ENCODE measurements at places on chromosomes 6 and 20.
A peak's percentile ranks its signal among the peaks of the same experiment; 100 is the strongest.

DNA sequence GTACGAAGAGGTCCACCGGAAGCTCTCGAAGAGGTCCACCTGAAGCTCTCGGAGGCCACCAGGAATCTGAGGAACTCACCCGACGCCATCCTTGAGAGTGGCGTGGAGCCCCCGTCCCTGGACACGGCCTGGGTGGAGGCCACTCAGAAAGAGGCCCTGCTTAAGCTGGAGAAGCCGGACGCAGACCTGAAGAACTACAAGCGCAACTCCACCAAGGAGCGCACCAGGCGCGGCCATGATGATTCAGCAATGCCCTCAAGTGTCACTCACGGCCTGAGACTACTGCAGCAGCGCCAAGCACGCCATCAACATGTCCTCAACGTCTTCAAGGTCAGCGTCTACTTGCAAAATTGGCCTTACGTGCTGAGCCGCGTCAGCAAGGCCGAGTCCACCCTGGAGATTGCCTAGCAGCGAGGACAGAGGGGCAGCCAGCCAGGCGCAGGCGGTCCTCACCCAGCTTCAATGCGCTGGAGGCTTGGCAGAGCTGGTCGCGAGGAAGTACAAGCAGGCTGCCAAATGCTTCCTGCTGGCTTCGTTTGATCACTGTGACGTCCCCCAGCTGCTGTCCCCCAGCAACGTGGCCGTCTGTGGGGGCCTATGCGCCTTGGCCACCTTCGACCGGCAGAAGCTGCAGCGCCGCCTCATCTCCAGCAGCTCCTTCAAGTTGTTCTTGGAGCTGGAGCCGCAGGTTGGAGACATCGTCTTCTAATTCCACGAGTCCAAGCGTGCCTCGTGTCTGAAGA is 7.7 kb upstream of the GJA10 start:
- no peak for DNase-seq

GRCh38 chr20:38499366-38499765 is 26.7 kb downstream of the RALGAPB start:
- peak; percentile 13 for DNase-seq

DNA sequence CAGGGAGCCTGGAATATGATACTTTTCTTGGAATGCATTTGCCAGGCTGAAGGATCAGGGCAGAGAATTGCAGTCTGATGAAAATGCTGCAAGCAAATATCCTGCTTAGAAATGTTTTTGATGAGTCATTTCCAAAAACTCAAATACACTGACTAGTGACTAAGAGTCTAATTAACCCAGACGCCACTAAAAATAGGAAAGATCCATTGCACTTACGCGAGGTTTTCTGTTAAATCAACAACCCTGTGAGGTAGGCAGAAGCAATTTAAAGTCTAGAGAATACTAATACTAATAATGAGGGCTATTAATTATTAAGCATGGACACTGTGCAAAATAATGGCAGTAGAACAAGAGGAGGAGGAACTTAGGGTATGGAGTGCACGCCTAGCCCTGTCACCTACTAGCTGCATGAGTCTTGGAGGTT is 130.1 kb upstream of the DOK5 start:
- DNase-seq, result peak; percentile 60

GRCh38 chr6:154792761-154793160 is 59.5 kb downstream of the SCAF8 start:
- peak; percentile 83 for DNase-seq

DNA sequence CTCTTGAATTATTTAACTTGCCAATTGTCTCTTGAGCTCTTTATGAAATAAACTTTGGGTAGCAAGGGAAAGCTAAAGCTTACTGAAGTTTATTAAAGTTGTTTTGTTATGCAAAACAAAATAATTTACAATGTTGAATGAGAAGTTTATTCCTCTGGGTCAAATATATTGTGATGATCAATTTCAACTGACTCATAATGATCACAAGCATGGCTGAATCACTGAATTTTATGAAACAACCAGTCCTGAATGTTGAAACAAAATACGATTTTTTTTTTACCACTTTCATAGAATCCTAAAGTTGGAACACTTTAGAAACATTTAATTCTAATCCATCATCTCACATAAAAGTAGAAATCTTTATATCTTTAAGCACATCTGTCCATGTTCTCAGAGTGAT is 110.3 kb downstream of the RWDD2A start:
- no peak for DNase-seq

DNA sequence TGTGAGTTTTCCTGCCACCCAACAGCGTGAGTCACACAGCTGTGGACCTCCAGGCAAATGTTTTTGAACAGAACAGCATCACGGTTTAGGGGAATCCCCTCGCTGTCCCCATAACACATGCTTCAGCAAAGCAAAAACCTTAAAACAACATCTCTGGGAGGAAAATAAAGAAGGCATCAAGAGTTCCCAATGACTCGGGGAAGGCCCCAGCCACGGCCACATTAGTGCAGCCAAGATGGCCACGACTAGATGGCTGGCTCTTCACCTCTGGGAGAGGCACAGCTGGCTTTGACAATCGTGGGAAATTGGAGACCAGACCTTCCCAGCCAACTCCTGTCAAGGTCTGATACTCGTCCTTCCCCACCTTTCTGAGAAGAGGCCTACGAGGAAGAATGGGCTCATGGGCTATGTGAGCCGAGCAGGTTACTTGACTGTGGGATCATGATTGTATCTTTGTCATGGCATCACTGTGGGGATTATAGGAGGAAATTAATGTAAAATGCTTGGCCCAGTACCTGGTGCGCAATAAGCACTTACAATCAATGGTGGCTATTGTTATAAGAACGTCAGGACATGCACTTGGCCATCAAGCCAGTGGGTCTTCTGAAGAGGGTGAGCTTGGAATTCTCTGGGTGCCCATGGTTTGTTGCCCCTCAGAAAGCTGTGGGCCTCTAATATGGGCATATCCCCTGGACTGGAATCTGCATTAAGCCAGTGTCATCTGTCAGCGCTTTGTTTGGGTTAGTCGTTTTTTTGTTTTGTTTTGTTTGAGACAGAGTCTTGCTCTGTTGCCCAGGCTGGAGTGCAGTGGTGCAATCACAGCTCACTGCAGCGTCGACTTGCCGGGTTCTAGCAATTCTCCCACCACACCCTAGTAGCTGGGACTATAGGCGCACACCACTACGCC is 43.6 kb downstream of the FGD2 start:
- DNase-seq, result peak; percentile 95

- peak; percentile 68 for DNase-seq
Measured at GRCh38 chr20:36919715-36920333, 31.7 kb downstream of the SAMHD1 start.

DNA sequence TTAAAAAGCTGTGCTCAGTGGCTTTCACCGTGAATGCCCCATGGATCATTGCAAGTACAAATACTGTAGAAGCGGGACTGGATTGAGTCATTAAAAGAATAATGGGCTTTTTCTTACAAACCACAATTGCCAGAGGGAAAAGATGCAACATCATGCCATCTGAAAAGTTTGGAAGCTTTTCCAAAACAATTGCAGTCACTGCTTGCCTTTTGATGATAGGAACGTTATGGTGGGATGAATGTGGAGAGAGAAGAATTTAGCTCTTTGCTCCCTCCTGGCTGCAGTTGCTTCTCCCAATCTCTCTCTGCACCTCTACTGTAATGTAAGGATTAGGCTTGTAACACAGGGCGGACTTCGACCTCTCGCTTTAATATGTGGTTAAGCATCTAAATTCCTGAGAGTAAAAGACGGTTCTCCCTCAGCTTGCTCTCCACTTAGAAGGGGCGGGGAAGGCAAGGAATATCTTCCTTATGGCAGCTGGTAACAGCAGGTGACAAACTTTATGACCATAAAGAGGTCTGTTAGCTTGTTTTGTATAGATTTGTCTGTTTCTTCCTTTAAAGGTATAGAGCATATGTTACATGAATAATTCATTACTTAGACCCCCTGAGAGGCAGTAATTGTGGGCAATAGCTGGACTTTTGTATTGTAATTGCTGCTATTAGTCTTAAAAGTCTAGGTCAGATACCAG is 376.1 kb downstream of the UTRN start:
- peak; percentile 56 for DNase-seq

GRCh38 chr6:13299918-13300317 is 28.4 kb downstream of the TBC1D7 start:
- DNase-seq, result no peak

- no peak for DNase-seq
Measured at GRCh38 chr20:60372275-60372674, 414.1 kb downstream of the CDH26 start.

DNA sequence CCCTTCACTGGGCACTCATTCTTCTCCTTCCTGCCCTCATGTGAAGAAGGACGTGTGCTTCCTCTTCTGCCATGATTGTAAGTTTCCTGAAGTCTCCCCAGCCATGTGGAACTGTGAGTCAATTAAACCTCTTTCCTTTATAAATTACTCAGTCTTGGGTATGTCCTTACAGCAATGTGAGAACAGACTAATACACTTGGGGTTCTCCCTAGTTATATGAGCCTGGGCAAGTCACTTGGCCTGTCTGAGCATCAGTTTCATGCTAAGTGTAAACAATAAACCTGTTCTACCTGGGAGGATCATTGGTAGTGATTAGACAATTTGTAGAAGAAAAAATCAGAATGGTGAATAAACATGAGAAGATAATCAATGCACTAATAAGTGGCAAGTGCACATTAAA is 162.2 kb upstream of the ARG1 start:
- DNase-seq, result no peak

- DNase-seq, result no peak
Measured at GRCh38 chr6:117919275-117919674, 12.2 kb downstream of the SLC35F1 start.

DNA sequence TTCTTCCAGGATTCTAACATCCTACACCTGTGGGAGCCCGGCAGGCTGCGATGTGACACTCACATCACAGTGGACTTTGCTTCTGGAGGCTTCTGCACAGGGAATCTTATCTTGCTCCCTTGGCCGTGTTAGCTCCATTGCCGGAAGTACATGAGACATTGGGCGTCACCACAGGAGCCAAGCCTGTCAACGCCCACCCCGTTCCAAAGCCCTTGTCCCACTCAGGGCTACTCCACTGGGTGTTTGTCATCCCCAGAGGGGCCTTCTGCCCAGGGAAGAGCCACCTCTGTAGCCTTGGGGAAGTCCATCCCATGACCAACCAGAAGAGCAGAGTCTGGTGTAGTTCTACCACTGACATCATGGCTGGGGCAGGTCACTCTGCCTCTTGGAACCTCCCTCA is 1.7 kb downstream of the RAB44 start:
- DNase-seq, result no peak

GRCh38 chr6:114579486-114579885 is 236.7 kb upstream of the HS3ST5 start:
- DNase-seq, result no peak

GRCh38 chr6:43808412-43808811 is 38.4 kb downstream of the VEGFA start:
- DNase-seq, result no peak

- DNase-seq, result no peak
Measured at GRCh38 chr6:96276305-96276704, 245.3 kb upstream of the UFL1 start.

DNA sequence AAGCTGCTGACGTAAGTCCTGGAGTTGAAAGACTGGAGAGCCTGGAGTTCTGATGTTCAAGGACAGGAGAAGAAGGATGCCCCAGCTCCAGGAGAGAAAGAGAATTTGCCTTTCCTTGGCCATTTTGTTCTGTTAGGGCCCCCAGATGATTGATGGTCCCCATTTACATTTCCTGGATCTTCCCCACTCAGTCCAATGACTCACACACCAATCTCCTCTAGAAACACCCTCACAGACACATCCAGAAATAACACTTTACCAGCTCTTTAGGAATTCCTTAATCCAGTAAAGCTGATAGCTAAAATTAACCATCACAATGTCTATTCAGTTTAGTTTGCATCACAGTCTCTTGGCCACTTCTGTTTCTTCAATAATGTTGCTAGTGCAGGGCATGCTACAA is 260.2 kb upstream of the IRAK1BP1 start:
- no peak for DNase-seq

DNA sequence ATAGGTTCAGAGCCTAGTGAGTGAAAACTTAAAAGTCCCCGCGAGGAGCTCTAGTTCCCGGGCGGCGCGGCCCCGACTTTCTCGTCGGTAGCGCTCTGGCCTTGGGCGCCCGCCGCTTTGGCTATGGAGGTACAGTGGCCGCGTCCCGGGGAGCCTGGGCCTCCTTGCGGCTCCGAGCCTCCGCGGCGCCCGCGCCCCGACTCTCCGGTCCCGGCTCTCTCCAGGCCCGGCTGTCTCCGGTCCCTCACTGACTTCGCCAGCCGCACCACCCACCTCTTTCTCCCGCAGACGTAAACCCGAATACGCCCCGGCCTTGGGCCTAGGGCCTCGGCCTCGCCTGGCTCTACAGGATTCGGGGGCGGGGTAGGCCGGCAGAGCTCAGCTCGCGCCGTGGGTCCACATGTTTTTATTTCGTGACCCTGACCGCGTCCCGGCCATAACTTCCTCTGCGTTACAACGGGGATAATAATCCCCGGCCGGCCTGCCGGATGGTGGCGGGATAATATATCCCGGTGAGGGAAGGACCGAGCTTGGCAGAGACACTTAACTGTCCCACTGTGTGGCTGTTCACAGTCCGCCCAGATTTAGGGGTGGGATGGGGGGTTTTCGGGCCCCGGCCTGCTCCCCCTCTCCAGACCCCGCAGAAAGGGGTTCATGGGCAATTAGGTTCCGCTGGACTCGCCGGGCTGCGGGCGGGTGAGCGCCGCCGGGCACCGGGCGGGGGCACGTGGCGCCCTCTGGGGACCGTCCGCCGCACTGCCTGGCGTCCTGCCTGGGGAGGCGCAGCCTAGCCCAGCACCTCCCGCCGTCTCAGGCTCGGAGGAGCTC is 10.0 kb upstream of the TBX18 start:
- DNase-seq, result peak; percentile 62

DNA sequence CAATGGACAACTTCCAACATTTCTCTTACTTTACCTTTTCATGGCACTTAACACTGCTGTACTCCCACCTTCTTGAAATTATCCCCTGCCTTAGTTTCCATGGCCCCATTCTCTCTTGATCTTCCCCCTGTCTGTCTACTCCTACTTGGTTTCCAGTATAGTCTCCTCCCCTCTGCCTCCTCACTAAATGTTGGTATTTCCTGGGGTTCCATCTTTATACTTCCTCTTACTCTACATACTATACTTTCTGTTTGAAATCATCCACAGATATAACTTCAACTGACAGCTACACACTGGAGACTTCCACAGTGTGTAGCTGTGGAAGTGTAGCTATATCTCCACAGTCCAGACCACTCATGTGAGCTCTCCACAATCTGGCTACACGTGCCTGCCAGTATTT is 13.5 kb downstream of the ZHX3 start:
- no peak for DNase-seq

Data from epithelial cell of esophagus (primary cell).